ENCODE measurements at places on chromosomes 4 and X.

- no peak for DNase-seq
Observed at GRCh38 chr4:145928748-145929147, 9.9 kb downstream of the ZNF827 start.

- no peak for DNase-seq
Observed at GRCh38 chr4:182810103-182810615, 107.0 kb downstream of the DCTD start.

- no peak for DNase-seq
Observed at GRCh38 chrX:41516999-41517765, 70.0 kb downstream of the NYX start.

DNA sequence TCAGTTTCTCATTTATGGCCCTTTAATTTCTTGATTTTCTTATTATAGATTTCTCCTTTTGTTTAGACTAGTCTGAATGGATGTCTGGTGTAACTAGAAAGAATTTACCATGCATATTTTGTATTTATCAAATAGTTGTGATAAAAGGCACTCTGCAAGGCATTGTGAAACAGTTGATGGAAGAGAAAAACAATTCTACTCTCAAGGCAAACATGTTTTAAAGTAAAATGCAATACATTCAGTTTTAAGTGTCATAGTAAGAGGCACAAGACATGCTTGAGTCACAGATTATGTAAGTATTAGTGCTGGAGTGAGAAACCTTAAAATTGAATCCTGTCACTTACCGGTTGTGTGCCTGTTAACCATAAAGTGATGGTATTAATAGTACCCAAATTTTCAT, 283.3 kb upstream of the DKK2 start:
- no peak for DNase-seq

DNA sequence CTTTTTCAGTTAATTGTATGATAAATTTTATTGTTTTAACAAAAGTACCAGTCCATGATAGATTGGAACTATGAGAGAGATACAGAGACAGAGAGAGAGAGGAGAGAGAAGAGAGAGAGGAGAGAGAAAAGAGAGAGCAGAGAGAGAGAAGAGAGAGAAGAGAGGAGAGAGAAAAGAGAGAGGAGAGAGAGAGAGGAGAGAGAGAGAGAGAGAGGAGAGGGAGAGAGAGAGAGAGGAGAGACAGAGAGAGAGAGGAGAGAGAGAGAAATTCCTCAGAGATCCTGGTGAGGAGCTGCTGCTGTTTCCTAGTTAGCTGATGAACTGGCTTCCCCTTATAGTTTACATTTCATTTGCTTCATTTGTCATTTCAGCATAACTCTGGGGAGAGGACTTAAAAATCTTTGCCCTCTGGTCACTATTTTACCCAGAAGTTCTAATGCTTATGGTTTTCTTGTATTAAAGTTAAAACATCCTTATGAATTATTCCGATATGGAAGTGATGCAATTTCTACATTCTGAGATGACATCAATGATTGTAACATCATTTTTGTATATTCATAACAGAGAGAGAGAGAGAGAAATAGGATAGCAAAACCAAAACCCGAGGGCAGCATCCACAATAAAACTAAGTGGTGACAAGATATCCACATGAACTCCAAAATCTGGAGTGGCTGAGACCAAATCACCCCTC, 10.8 kb downstream of the CTAG1A start:
- no peak for DNase-seq

- DNase-seq, result no peak
Observed at GRCh38 chr4:116665716-116666115, 419.7 kb downstream of the TRAM1L1 start.

All from iPS DF 6.9 (cell line).